ENCODE measurements at places on chromosomes 7 and 10.
A peak's percentile ranks its signal among the peaks of the same experiment; 100 is the strongest.

- peak; percentile 25 for DNase-seq
Observed at GRCh38 chr10:74113546-74113945, 37.1 kb downstream of the AP3M1 start.

GRCh38 chr7:67593794-67594193, 597.2 kb downstream of the TYW1 start:
- DNase-seq = no peak

GRCh38 chr7:132872034-132872433, 209.9 kb downstream of the CHCHD3 start:
- DNase-seq = no peak

DNA sequence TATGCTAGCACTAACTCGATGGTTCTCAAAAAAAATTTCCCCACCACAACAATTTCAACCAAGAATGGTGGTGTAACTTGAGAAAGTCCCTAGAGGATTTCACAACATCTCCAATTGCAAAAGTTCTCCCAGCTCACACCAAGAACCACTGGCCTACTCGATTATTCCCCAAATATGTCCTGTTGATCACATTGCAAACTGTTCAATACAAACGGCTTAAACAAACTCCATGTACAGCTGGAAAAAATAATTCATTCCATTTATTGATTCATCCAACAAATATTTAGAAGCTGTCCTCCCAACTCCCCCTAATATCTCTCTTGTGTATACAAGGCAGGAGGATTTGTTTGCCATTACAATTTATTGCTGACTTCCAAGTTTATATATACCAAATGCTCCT, 19.1 kb downstream of the TMEM176B start:
- peak; percentile 95 for DNase-seq

DNA sequence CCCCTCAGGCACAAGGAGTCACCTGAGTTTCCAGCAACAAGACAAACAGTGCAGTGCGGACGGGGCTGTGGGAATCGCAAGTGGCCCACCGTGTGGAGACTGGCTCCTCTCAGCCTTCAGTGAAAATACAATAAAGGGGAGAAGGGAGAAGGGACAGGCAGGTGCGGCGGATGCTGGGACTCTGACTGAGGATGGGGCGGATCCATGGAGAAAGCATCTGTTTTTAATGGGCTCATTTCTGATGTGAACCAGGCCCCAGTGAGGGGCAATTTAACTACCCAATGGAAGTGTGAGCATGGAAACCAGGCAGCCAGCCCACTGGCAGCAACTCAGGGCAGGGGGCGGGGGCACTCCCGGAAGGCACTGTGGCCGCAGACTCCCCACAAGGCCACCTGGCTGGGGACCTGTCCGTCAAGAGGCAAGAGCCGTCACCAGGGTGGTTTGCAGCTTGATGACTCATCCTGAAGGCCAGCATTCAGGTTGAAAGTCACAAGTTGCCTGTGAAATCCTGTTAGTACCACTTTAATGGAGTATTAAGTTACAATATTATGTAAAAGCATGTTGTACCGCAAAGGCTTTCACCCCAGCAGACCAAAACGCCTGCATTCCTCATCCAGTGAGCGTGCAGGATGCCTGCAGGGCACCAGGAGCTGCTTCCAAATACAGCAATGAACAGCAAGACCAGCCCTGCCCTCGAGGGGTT, 476.4 kb downstream of the PTPRN2 start:
- no peak for DNase-seq

- DNase-seq = no peak
Observed at GRCh38 chr10:55224007-55224781, 423.2 kb upstream of the PCDH15 start.

DNA sequence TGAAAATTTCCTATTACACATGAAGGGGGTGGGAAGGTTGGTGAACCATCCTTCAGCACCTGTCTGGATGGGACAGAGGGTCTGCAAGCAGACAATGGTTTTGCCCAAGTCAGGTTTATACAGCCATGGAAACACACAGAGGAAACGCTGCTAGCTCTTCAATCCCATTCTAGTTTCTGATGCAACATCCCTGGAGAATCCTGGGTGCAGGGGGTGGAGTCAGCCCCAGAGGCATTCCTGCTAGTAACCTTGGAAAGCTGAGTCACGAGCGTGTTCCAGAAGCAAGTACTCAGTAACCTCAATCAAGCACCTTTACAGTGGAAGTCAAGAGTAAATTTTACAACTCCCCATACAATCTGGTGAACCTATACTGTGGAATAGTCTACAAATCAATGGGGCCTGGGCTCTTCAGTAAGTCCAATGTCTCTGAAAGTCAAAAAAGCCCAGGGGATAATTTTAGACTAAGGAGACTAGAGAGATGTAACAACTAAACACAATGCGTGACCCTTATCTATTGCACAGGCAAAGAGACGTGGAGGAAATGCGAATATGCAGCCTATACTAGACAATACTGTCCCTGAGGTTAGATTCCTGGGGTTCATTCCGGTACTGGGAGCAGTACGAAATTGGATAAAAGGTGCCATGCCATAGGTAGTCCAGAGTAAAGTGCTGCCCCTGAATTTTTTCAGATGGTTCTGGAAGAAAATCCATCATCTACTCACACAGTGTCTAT, 95.4 kb downstream of the ZRANB1 start:
- DNase-seq = peak; percentile 76

- no peak for DNase-seq
Observed at GRCh38 chr10:101293007-101293723, 60.8 kb upstream of the BTRC start.

GRCh38 chr7:43834463-43835251, 34.7 kb downstream of the MRPS24 start:
- DNase-seq = peak; percentile 67

GRCh38 chr7:27031289-27032172, 64.3 kb downstream of the HOXA1 start:
- DNase-seq = peak; percentile 90

GRCh38 chr10:21217107-21217506, 308.4 kb downstream of the SKIDA1 start:
- DNase-seq = peak; percentile 26

DNA sequence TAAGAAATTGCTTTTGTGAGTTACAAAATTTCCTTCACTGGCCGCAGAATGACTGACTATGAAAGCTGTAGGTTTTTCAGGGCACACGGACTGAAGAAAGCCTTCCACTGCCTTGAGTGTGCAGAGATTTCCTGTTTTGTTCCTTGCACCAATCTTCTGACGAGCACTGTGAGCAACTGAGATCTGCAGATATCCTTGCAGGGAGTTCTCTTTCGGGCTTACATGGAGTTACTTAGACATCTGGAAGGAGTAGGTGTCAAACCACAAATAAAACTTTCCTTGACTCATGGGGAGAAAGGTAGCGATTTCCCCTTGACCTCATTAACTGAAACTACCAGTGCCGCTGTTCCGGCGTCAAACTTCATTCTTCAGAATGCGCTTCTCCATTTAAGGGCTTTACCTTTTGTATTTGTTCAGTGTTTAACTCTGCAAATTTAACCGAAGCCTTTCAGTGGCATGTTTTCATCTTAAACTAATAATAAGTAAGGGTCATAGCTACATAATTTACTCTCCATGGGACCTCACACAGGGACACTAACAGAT, 1175.3 kb downstream of the GATA3 start:
- peak; percentile 38 for DNase-seq

DNA sequence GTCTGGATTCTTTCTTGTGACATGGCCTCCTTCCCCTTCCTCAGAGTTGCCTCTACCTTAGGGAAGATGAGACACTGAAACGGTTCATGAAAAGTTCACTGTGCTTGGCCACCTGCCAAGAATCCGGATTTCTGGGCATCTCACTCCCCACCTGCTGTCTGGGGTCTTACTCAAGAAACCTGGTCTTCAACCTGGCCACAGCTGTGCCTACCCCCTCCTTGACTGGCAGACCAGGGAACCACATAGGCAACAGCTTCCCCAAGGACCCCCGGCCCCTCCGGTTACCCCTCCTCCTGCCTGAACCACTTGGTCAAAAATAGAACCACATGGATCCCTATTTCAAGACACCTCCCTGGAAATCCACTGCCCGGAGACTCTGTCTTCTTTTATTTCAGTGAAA, 58.7 kb upstream of the NANOS1 start:
- DNase-seq = no peak

GRCh38 chr10:30231071-30231652, 117.9 kb downstream of the MTPAP start:
- no peak for DNase-seq

DNA sequence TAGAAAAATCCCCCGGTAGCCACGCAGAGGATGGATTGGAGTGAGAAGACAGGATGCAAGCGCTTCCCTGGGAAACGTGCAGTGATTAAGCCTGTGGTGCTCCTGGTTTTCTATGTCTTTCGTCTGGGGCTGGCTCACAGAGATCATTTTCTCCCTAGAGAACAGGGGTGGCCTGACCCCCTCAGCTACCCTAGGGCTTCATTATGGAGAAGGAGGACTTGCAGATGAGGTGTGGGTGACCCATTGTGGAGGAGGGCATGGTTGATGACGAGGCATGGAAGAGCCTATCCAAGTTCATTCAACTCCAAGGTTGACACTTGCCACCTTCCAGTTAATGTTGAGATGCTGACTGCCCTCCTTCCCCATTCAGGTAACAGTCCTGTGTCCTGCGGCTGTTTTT, 75.9 kb downstream of the VSTM4 start:
- DNase-seq = no peak

DNA sequence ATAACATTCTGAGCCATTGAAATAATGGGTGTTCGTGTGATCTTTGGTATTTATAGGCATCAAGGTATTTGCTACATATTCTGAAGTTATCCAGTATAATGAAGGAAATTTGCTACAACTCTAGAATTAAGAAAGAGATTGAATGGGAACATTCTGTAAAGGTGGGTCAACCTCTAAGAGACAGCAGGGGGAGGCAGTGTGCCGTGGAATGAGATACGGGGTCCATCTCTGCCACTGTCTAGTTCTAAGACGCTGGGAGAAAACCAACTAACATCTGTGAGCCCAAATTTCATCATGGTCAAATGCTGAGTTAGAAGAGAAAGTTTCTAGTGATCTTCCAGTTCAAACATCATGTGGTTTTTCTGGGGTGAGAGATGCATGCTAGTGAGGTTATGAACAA, 368.9 kb downstream of the SORCS1 start:
- peak; percentile 43 for DNase-seq

DNA sequence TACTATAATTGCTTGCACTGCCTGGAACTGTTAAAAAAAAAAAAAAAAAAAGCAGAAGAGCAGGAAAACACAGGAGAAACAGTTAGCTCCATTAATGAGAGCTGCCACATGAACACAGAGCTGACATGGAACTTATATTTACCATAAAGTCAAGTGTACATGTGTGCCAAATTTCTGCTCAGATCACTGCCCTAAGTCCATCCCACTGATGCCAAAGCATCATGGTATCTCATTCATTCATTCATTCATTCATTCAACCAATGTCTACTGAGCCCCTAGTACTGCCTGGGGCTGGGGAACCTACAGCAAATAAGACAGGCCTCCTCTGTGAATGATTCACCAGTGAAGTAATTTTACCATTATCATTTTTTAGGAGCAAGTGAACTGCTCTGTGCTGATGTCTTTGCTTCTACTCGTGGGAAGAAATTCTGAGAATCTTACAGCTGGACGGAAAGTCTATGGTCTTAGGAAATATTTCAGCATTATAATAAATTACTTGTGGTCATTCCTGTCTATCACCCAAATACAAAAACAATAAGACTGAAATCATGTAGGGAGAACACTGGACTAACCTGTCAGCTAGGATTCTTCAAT, 58.8 kb upstream of the ABLIM1 start:
- no peak for DNase-seq

GRCh38 chr7:108079648-108080591, 50.2 kb downstream of the LAMB4 start:
- peak; percentile 93 for DNase-seq

- peak; percentile 13 for DNase-seq
Observed at GRCh38 chr7:11830582-11831155, 1.3 kb downstream of the THSD7A start.

DNA sequence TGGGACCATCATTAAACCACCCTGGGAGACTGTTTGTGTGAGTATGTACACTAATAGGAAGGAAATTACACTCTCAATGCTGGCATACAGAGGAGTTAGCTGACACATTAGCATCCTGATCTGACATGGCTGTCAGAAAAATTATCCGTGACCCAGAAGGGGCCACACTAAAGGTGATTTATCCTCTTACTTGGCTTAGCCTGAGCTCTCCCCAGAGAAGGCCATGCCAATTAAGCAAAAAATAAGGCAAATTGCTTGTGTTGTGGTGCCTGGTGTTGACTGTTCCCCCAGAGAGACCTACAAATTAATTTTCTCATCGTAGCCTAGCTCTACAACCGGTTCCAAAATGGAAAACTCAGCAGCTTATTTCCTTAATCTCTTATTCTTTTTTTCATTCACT, 992.3 kb downstream of the KCNMA1 start:
- DNase-seq = no peak

- peak; percentile 38 for DNase-seq
Observed at GRCh38 chr10:33370434-33370930, 36.0 kb upstream of the NRP1 start.

DNA sequence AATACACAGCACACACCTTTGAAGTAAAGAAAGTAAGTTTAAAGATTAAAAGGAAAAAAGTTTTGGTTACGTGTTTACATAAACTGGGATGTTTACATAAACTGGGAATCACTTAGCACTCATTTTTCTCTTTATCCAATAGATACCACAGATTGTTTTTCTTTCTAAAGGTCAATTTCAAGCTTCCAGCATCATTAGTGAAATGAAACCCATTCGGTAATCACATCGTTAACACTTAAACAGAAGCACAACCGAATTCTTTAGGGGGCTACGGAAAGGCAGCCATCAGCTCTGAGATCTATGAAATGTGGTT, 1.1 kb downstream of the ODAD2 start:
- no peak for DNase-seq

- no peak for DNase-seq
Observed at GRCh38 chr10:97763411-97763810, 8.4 kb downstream of the SFRP5 start.

DNA sequence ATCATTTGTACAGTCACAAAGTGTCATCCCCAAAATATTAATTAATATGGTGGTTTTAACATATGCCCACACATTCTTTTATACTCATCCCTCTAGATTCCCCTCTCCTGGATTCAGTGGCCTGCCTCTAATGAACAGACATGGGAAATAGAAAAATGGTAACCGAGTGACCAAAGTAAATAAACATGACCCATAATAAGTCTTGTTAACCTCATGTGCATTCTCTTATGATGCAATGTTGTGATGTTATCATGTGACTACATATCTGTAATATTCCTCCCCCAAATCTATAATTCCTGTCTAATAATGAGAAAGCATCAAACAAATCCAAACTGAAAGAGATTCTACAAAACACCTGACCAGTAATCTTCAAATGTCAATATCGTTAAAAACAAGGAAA, 164.5 kb upstream of the PRSS1 start:
- peak; percentile 51 for DNase-seq

DNA sequence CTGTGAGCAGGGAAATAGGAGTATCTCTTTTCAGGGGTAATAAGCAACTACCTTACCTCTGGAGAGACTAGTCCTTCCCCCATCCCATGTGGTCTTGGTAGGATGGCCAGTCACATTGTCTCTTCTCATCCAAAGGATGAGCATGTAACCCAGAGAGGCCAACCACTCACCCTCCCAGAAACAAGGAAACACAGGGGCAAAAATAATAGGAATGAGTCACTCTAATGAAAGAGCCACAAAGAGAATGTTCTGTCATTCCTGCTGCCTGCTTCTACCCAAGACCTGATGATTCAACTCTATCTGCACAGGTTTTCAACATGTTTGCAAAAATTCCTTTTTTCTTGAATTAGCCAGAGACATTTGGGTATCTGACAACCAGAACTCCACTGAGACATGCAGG, 99.3 kb upstream of the NFE2L3 start:
- DNase-seq = peak; percentile 43

GRCh38 chr10:71333129-71333887, 14.2 kb downstream of the SLC29A3 start:
- DNase-seq = no peak
